Cardiac fibroblast (primary cell): ENCODE measurements at places on chromosomes 11 and 22.
A peak's percentile ranks its signal among the peaks of the same experiment; 100 is the strongest.

- no peak for DNase-seq
Measured at GRCh38 chr22:38296372-38296771, 20.9 kb downstream of the CSNK1E start.

DNA sequence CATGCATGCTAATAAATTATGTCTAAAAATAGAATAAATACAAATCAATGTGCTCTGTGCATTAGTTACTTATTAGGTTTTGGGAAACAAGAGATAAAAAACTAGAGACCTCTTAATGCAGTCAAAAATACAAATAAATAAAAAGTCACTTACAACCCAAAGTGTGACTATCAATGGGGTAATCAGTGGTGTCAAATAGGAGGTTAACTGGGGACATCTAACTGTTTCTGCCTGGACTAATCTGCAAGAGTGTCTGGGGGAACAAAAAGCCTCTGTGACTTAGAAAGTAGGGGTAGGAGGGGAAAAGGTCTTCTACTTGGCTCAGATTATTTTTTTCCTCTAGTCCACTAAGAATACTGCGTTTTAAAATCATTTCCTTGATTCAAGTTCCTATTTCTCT is 810 bp upstream of the HBB start:
- DNase-seq: no peak

GRCh38 chr11:111166598-111166997 is 78.9 kb upstream of the POU2AF2 start:
- DNase-seq: peak; percentile 6

- DNase-seq: peak; percentile 30
Measured at GRCh38 chr11:14643697-14644225, at the start of gene PDE3B. PDE3B (plus strand) TSS chr11:14643804; CDS start chr11:14644076, 272 bp downstream.

DNA sequence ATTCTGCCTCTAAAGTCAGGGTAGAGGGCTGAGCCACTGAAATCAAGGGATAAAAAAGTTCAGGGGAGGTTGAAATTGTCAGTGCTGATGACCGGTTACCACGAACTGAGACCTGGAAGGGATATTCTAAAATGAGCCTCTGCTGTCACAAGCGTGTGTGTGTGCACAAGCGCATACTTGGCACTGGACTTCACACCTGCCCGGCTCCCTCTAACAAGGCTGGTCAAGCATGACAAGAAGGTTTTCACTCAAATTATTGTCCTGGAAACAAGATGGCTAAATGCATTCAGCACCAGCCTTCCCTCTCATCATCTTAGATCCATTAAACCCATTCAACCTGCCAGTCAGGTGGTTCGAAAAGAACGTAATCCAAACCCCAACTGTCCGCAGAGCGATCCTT is 54.8 kb upstream of the CECR2 start:
- no peak for DNase-seq

- no peak for DNase-seq
Measured at GRCh38 chr11:4508886-4509285, 26.4 kb downstream of the OR52K1 start.

DNA sequence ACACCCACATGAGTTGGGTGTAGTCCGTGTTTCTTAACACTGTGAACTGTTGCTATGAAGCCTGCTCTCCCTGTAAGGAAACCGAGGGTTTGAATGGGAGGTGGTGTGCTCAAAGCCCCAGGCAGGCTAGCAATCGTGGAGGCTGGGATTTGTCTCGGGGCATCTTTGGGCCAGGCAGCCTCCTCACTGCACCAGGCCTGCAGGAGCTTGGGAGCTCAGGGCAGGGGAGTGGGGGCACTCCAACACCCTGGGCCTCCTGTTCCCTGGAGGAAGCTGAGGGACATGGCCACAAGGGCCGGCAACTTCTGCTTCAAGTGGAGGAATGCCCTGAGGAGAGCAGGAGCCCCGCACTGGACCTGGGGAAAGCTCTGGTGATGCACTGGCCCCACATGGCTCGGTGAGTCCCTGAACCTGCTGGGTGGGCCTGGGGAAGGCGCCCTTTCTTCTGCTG is 164.7 kb upstream of the B3GAT1 start:
- no peak for DNase-seq

- DNase-seq: no peak
Measured at GRCh38 chr11:1280116-1281035, 29.1 kb downstream of the TOLLIP start.

DNA sequence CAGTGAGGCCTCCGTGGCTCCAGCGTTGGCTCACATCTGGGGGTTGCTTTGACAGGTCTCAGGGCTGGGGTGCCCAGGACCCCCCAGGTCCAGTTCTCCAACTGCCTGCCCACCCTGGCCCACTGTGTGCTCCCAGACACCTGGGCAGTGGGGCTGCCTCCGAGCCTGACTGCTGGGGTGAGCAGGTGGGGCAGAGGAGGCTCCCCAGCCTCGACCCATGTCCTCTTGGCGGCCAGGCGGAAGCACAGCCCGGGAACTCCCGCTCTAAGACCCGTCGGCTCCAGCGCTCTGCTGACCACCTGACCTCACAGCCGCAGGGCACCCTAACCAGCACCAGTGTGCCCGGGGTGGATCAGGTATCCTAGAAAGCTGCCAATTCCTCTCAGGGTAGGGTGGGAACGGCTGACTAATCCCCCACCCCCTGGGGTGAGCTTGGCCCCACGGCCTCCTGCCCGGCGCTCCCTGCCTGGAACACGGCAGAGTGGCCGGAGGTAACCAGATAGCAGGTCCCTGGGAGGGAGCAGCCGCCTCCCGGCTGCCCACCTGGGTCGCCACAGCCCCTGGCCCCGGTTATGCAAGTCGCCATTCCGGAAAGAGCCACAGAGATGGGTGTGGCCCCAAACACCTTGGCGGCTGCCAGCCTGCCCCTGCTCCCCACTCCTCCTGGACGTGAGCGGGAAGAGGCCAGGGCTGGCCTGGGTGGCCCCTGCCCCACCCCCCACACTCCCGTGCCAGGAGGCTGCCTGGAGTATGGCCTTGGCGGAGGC is 19.2 kb upstream of the MUC5B start:
- no peak for DNase-seq

- DNase-seq: no peak
Measured at GRCh38 chr11:60935676-60936442, 11.6 kb downstream of the TMEM132A start.

- DNase-seq: peak; percentile 6
Measured at GRCh38 chr11:56950510-56950909, 38.2 kb upstream of the OR5AK2 start.
